Myometrial cell (primary cell): ENCODE measurements at places on chromosomes 6 and 20. TPM values are rescaled to one million over a fixed set of nuclear protein-coding genes. Genes with fewer than 3 reads are reported as not detected.

The WFDC5 gene
- not detected in 2 replicates for total RNA-seq

The TMEM151B gene
- under 0.01 TPM in 1 of 2 replicates, not detected in the other for total RNA-seq

The MYBL2 gene
- total RNA-seq = 36.9 and 38.9 TPM in 2 replicates

The DLL1 gene
- total RNA-seq = under 0.01 TPM in 1 of 2 replicates, not detected in the other

The SRMS gene
- total RNA-seq = not detected in 2 replicates

The RGS19 gene
- 7.5 and 20.2 TPM in 2 replicates for total RNA-seq

The BEND3 gene
- 0.71 and 0.86 TPM in 2 replicates for total RNA-seq

The BPI gene
- total RNA-seq = not detected in 2 replicates

The NKX2-2 gene
- not detected in 2 replicates for total RNA-seq

The MOG gene
- total RNA-seq = not detected in 2 replicates

The CPXM1 gene
- 6.4 and 10.1 TPM in 2 replicates for total RNA-seq

The DDX43 gene
- total RNA-seq = 0.58 TPM in 1 of 2 replicates, not detected in the other

The RNF144B gene
- total RNA-seq = 1.1 and 1.2 TPM in 2 replicates

The DEFB124 gene
- not detected in 2 replicates for total RNA-seq

The KCNK16 gene
- total RNA-seq = not detected in 2 replicates

The SLC22A2 gene
- total RNA-seq = not detected in 2 replicates

The STX11 gene
- total RNA-seq = under 0.01 and 0.71 TPM in 2 replicates

The CRISP3 gene
- not detected in 2 replicates for total RNA-seq

The CBLN4 gene
- not detected in 2 replicates for total RNA-seq

The FKBP1C gene
- total RNA-seq = 0.18 and 0.29 TPM in 2 replicates
